Activated CD4-positive, CD25-positive, alpha-beta regulatory T cell treated with anti-CD3 and anti-CD28 coated beads, Interleukin-2, amount 50 U/mL, for 72 hours (primary cell): ENCODE measurements at places on chromosomes 5 and 9.

DNA sequence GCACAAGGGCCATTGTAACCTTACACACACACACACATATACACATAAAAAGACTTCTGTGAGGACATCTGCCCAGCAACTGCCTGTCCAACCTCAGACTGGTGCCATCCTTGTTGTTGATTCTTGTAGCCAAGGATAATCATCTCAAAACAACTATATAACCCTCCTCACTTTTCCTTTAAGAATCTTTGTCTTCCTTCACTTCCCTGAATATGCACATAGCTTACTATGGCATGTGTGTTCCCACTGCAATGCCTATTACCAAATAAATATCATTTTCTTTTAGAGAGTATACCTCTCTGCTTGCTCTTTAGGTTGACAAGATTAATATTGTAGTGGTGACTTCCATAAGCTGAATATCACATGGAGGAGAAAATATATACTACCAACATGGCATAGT is 55.2 kb downstream of the APBA1 start:
- no peak for DNase-seq

- DNase-seq: no peak
These were observed 800.6 kb downstream of the KCTD16 start for GRCh38 chr5:144971108-144971850.

- no peak for DNase-seq
These were observed 15.8 kb downstream of the CCDC152 start for GRCh38 chr5:42772265-42772993.

- no peak for DNase-seq
These were observed 31.6 kb downstream of the PTGS1 start for GRCh38 chr9:122402403-122402871.

DNA sequence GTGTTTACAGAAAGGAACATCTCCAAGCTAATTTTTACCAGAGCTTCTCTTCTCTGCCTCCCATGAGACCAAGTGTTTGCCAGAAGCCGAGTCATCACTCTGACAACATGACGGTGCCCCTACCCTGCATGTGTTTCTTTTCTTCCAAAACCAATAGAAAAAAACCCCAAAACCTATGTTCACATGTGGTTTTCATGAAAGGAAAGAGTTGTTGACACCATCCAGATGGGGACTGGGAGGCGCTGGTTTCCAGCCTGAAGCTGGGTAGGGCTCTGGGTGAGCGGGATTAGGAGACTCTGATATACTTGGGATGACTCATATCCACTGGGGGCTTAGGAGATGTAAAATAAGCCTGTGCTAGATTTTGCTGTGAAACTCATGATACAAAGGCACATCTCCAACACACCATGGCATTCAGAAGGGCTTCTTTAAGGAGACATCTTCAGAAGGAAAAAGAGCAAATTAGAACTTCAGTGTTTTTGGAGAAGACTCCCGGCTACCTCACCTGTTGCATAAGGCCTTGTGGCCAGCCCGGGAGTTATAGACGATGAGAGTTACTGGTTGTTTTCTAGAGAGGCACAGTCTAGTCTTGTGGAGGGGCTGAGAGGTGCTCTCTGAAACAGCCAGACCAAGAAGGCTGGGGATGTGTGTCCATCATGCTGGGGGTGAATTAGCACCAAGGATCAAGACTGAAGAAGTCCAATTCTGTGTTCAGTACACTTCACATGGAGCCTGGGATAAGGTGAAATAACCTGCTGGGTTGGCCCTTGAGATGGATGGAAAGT is 108.9 kb upstream of the LHFPL2 start:
- DNase-seq: no peak

DNA sequence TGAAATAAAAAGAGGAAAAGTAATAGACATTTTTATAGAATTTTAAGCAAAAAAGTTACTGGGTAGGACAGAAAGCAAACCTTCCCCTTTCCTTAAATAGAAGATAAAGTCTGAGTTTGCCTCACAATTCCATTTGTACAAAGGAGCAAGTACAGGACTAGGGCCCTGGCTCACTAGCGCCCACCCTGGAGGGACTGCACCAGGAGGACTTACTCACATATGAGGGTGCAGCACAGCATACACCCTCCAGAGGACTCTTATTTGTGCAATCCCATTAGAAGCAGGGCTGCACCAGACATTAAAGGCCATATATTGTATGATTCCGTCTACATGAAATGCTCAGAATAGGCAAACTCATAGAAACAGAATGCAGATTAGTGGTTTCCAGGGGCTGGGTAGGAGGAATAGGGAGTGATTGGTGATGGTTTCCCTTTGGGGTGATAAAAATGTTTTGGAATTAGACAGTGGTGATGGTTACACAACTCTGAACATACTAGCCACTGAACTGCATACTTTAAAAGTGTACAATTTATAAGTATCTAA is 4.5 kb downstream of the REEP5 start:
- DNase-seq: no peak

DNA sequence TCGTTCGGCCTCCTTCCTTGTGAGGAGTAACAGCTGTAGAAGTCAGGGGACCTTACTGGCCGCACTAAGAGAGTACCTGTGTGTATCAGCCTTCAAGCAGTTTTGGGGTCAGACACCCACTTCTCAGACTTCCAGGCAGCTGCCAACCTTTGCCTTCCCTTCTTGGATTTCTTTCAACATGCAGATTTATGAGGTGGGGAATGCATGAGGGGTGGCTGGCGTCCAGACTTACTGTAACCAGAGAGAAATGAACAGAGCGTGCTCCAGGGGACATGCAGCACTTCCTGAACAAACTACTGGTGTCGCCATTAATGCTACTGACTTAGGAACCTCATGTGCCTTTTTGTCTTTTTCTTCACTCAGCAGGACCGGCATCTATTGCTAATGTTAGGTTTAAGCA is 46.7 kb downstream of the INSYN2B start:
- DNase-seq: no peak
